Thymus (tissue), 14 donors: ENCODE measurements at places on chromosomes 7 and 10. TPM values are rescaled to one million over a fixed set of nuclear protein-coding genes. Genes with fewer than 3 reads are reported as not detected.

The GNG11 gene
- 32.2 TPM for total RNA-seq

The CRPPA gene
- 1.4 TPM for total RNA-seq

The UCN3 gene
- 0.19 TPM for total RNA-seq

The NT5C3A gene
- total RNA-seq = 33.0 TPM

The UTF1 gene
- not detected for total RNA-seq

The SAMD9L gene
- 38.5 TPM for total RNA-seq

The USP54 gene
- total RNA-seq = 8.2 TPM

The CARD11 gene
- total RNA-seq = 7.2 TPM

The HTR5A gene
- 0.85 TPM for total RNA-seq

The CDHR3 gene
- total RNA-seq = 2.2 TPM

The TMEM184A gene
- total RNA-seq = 0.47 TPM

The FAM241B gene
- total RNA-seq = 1.0 TPM

The TRIM50 gene
- 0.09 TPM for total RNA-seq

The MINDY4 gene
- total RNA-seq = 1.5 TPM

The SPDYE5 gene
- total RNA-seq = 0.05 TPM

The AQP1 gene
- total RNA-seq = 18.4 TPM

The NACAD gene
- 0.14 TPM for total RNA-seq

The NUTM2E gene
- total RNA-seq = 0.42 TPM

The SNX10 gene
- total RNA-seq = 15.9 TPM

The NPC1L1 gene
- under 0.01 TPM for total RNA-seq

The MSMB gene
- total RNA-seq = 1.1 TPM

The FBXL13 gene
- 3.8 TPM for total RNA-seq

The TAS2R41 gene
- total RNA-seq = 0.24 TPM

The PRKAR1B gene
- 15.4 TPM for total RNA-seq

The TRPV5 gene
- total RNA-seq = 0.05 TPM

The C10orf62 gene
- not detected for total RNA-seq

The RASA4 gene
- total RNA-seq = 13.6 TPM

The AKR1C1 gene
- total RNA-seq = 1.4 TPM

The DNAJC12 gene
- total RNA-seq = 4.4 TPM

The SAMD9 gene
- 49.9 TPM for total RNA-seq

The ANLN gene
- total RNA-seq = 28.8 TPM

The NEURL1 gene
- total RNA-seq = 1.6 TPM

The ECHDC3 gene
- total RNA-seq = 3.0 TPM

The OPN4 gene
- total RNA-seq = under 0.01 TPM

The MYH16 gene
- 0.05 TPM for total RNA-seq

The CHAT gene
- 0.09 TPM for total RNA-seq

The ACTL6B gene
- total RNA-seq = 0.05 TPM

The EPHA1 gene
- 34.3 TPM for total RNA-seq

The NYAP1 gene
- total RNA-seq = 0.24 TPM

The WIPF3 gene
- 0.14 TPM for total RNA-seq

The OPN1SW gene
- total RNA-seq = not detected

The DKK1 gene
- total RNA-seq = 0.24 TPM

The DNAJB6 gene
- 78.6 TPM for total RNA-seq

The NODAL gene
- total RNA-seq = 0.28 TPM

The RRP12 gene
- total RNA-seq = 8.5 TPM

The MKLN1 gene
- 28.9 TPM for total RNA-seq

The PPP1R3A gene
- total RNA-seq = 0.05 TPM

The COL17A1 gene
- total RNA-seq = 75.3 TPM

The FKBP6 gene
- total RNA-seq = 0.19 TPM

The SYT15 gene
- total RNA-seq = 0.80 TPM

The WNT16 gene
- 0.05 TPM for total RNA-seq

The CD36 gene
- total RNA-seq = 42.8 TPM

The ZFAND4 gene
- total RNA-seq = 20.4 TPM

The CCZ1 gene
- 46.4 TPM for total RNA-seq
